Thoracic aorta (tissue), 2 donors: ENCODE measurements at places on chromosomes 5 and 9. TPM values are rescaled to one million over a fixed set of nuclear protein-coding genes. Genes with fewer than 3 reads are reported as not detected.

DNA sequence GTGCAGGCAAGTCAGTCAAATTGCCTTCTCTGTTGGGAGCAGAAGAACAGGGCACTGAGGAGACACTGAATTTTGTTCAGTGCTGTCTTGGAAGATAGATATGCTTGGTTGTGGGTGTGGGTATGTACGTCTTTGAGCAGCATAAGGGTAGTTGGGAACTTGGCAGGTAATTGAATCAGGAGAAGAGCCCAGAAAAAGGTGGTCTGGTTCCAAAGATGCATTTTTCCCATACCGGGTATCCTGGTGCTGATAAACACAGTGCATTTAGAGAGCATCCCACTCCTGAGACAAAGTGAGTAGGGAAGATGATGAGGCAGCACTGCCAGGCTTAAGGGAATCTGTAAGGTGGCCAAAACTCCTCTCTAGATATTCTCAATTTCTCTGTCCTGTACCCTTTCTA, 40.6 kb downstream of the TEK start:
- DNase-seq: no peak

- no peak for DNase-seq
Measured at GRCh38 chr9:35682051-35682450, 7.7 kb downstream of the TPM2 start.

- no peak for DNase-seq
Measured at GRCh38 chr5:169242175-169242848, 58.6 kb downstream of the SLIT3 start.

DNA sequence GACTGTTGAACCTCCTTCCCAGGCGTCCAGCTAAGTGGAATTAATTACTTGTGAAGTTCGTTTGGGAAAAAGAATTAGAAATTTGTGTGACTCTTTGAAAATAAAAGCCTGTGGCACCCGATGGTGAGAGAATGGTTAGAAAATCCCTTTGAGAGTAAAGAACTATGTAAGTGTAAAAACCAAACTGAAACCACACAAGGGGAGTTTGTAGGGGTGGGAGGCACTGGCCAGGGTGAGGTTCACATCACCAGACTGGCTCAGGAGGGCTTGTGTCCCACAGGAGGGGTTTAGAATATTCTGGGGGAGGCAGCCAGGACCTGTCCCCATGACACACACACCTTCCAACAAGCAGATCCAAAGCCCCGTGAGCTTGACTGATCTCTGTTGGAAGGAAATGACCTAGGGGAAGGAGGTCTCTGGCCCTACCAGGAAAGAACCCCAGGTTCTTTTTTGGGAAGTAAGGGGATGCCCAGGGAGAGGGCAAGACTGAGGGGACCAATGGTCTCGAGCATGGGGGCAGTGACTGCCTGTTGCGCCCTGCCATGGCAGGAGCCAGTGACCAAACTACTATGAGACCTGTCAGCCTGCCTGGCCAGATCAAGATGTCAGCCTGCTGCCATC, 4.3 kb downstream of the SPATA24 start:
- no peak for DNase-seq

DNA sequence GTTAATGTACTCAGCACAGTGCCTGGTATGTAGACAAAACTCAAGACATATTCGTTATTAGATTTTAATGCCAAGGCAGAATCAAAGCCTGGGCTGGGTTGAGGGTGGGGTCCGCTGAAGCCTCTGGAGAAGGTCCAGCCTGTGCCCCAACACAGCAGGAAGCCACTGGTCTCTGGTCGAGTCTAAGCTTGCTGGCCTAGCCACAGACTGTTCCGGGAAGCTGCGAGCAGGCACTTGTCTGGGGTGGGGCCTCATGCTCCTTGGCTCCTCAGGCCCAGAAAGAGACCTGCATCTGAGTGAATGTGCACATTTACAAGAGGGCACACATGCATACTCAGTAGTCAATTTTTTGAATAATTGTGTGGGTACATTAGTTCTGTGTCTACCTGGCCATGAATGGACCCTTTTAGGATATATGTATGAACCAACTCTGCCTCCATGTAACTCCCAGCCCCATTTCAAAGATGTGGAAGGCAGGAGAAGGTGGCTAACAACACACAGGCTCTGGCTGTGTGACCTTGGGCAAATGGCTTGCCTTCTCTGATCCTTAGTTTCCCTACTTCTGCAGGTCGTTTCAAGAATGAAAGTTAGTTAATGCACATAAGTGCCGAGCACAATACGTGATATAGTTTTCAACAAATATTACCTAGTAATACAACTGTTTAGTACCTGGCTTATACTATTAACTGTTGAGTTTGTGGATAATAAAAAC, 18.3 kb downstream of the FAT2 start:
- DNase-seq: no peak

The FGD3 gene
- total RNA-seq: 9.9 TPM

The CNTNAP3B gene
- total RNA-seq: 30.2 TPM

The SLC6A19 gene
- total RNA-seq: not detected
